DND-41 (cell line): ENCODE measurements at places on chromosomes 6 and 20.

DNA sequence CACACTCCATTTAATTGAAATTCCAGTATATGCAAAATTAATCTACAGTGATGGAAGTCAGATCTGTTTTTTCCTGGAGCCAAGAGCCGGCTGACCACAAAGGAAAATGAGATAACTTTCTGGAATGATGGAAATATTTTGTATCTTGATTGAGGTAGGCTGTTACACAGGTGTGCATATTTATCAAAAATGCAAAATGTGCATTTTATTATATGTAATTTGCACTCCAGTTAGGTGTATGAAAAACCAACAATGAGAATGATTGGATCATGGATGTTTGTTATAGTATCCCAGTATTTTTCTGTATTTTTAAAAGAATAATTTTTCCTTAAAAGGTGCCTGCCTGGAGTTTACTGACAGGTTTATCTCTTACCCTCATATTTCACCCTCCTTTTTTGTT is 242.0 kb upstream of the JAG1 start:
- DNase-seq: no peak

- no peak for DNase-seq
Observed at GRCh38 chr20:40438161-40438830, 250.7 kb downstream of the MAFB start.

DNA sequence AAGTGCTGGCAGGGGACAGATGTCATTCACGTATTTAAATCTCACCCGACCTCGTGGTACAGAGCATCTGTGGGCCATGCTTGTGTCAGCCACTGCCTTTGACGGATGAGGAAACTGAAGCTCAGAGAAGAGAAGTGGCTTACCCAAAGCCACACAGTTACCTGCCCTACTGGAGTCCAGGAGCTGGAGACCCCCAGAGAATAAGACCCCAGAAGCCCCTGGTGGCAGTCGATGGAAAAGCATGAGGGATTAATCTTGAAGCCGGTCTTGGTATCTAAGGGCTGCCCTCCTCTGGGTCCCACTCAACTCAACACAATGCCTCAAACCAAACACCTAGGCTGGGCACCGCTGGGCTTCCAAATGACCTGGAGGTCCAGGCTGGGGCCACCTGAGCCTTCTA is 83.1 kb downstream of the GRM4 start:
- no peak for DNase-seq

GRCh38 chr20:11193241-11193640 is 519.4 kb upstream of the JAG1 start:
- DNase-seq: no peak

DNA sequence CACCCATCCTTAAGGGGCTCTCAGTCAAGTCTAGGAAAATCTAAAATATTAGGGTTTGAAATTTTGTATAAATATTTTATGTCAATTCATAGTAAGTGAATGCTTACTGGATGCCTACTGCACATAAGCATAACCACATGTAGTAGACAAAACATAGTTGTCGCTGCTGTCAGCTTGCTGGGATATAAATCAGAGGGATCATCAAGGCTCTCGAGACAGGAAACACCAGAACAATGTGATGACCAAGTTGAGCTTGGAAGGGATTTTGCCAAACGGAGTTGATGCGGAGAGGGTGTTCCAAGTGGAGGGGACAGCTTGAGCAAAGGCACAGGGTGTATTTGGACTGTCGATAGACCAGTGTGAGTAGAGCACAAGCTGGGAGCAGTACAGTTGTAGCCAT is 105.8 kb upstream of the SUPT3H start:
- DNase-seq: no peak

GRCh38 chr6:157110607-157111006 is 212.7 kb downstream of the TMEM242 start:
- DNase-seq: no peak

- DNase-seq: peak; percentile 20
Observed at GRCh38 chr6:82006027-82006738, 241.4 kb downstream of the IBTK start.
